ENCODE measurements at places on chromosomes 11 and 22.

DNA sequence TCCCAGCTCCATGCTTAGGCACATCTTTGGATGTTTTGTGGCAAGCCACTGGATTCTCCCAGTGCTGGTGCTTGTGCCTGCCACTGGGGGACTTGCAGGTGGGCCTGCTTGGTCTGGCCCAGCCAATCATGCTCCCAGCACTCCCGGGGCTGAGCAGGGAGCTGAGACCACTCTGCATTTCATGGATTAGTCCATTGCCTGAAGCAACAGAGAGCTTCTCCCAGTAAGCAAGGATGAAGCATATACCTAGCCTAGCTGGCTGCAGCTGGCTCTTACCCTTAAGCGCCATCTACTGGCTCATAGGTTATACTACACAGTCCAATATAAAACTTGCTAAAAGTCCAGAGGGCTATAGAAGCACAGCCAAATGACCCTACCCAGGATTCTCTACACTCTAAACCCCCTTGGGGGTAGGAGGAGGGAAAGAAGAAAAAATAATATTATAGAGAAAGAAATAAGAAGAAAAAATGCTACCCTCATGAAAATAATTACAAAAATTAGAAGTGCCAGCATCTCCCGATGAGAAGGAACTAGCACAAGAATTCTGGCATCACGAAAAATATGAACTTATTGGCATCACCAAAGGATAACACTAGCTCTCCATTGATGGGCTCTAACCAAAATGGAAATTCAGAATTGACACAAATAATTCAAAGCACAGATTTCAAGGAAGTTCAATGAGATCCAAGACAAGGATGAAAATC is 275.3 kb downstream of the C11orf87 start:
- no peak for DNase-seq

DNA sequence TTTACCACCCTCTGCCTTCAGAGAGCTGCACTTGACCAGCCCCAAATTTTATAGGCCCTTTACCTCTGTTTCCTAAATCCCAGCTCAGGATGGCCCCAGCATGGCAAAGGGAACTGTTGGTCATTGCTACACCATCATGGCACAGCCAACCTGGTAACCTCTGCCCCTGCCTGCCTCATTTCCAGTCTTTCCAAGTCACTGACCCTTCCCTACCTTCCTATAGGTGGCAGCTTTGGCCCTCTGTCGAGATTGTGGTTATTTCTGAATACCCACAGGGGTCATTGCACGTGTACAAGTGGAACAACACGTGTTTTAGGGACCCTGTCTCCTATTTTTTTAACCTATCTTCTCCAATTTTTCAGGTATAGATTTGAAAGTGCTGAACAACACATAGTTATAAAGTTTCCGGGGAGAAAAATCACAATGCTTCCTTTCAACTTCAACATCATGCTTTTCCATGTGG is 2.8 kb downstream of the GALNT18 start:
- no peak for DNase-seq

- DNase-seq: peak; percentile 49
Observed at GRCh38 chr22:46734830-46735453, 3.1 kb downstream of the CERK start.

DNA sequence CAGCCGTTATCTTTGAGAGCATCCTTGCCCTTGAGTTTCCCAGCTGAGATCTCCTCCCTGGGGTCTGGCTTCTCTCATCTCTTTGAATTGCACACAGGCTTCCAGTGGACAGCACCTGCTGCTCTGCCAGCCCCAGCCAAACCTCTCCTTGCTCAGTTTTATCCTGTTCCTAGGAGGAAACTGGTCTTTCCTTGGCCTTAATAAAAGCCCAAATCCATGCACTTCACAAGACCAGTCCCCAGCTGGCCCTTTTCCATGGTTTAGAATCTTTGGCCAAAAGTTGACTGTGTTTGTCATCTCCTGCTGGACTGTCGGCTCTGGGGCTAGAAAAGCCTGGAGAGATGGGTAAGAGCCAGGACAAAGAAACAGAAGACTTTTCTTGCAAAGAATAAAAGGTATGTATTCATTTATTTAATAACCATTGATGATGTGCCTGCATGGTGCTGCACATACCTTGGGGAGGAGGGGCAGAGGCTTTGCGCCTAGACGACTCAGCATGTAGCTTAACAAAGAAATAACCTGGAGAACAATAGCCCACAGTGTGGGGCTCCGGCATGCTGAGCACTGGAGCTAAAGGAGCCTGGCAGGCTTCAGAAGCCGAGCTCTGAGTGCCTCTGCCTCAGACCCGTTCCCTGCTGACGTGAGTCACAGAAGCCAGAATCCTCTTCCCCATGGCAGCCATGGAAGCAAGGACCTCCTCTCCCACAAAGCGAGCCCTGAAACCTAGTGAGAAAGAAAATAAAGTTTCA is 319.3 kb upstream of the B3GAT1 start:
- no peak for DNase-seq

DNA sequence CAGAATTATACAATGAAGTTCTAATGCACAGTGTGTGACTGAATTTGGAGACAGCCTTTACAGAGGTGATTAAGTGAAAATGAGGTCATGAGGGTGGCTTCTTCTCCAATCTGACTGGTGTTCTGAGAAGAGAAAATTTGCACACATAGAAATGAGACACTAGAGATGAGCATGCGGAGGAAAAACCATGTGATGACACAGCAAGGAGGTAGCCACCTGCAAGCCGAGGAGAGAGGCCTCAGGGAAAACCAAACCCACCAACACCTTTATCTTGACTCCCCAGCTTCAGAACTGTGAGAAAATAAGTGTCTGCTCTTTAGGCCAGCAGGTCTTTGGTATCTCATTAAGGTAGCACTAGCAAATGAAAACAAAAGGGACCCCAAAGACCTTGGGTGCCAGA is 93.2 kb downstream of the GGTLC2 start:
- DNase-seq: no peak

DNA sequence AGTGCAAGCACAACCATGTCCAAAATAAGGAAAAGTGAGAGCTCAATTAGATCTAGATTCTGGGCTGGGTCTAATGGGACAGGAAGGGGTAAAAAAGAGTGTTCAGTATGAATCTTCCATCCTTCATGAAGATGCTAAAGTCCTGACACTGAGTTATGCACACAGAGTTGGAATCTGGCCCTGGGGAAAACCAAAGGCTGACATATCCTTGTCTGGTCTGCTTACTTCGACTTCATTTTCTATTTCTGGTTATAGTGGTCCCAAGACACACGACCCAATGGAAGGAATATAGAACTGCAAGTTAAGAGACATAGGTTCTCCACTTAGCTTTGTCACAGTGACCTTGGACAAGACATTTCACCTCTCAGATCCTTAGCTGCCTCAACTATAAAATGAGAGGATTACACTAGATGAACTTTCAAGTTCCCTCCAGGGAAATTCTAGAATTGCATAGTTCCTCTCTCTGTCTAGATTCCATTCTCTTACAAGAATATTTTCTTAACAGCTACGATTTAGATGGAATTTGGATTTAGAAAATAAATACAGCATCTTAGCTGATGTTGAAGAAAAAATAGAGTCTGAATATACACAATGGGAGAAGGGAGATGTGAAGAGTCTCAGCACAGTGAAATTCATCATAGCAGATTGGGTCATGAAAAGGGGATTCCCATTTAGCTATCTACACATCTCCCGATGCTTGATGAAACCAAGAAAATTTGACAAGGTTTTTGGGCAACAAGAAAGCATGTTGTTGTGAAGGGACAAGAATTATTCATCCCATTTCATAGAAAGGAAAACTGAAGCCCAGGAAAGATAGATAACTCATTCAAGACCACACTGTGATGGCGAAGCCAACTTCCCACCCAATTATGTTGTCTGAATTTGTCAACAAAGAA is 3.3 kb downstream of the BLID start:
- no peak for DNase-seq

DNA sequence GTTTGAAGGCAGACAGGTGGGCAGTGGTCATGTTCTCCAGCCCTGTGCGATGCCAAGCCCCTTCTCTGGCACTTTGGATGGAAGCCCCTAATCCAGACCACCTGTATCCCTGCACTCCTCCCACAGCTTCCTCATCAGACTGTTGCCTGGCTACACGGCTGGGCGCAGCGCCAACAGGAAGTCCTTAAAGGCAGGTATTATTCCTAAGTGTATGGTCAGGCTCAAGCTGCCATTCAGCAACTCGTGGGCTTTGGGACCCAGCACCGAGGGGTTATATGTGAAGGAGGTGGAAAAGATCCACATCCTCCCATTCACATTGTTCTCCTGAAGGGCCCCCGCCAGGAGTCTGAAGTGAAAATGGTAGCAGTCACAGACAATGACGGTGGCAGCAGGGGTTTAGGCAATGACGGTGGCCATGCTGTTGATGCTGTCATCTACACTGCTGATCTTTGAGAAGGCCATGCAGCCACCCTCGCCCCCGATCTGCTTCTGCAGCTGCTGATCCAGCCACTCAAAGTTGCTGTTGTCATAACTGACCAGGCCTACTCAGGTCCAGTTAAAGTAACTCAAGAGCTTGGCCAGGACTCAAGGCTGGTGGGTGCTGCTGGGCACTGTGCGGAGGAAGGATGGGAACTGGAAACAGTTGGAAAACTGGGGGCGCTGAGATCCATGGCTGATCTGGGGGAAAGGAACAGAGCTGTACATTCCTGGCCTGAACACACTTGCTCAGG is 27.7 kb downstream of the OR6Q1 start:
- no peak for DNase-seq

DNA sequence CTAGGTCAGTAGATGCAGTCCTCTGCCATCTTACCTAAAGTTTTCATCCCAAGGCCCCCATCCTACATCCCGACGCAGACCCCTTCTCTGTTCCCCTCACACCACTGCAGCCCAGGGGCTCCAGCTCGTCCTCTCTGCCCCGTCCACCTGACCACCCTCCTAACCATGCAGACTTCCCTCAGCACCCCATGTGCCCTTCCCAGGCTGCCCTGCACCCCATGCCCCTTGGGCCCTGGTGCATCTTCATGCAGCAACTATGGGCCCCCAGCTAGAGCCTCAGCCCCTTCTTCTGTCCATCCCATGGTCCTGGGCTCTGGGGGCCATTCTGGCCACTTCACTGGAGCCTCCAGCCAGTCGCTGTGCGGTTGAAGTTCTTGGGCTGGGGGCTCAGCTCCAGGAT is 2.9 kb downstream of the PRR33 start:
- no peak for DNase-seq

- DNase-seq: no peak
Observed at GRCh38 chr11:60875366-60876167, 8.2 kb downstream of the ZP1 start.

- DNase-seq: no peak
Observed at GRCh38 chr22:17194213-17194612, 25.0 kb downstream of the ADA2 start.

DNA sequence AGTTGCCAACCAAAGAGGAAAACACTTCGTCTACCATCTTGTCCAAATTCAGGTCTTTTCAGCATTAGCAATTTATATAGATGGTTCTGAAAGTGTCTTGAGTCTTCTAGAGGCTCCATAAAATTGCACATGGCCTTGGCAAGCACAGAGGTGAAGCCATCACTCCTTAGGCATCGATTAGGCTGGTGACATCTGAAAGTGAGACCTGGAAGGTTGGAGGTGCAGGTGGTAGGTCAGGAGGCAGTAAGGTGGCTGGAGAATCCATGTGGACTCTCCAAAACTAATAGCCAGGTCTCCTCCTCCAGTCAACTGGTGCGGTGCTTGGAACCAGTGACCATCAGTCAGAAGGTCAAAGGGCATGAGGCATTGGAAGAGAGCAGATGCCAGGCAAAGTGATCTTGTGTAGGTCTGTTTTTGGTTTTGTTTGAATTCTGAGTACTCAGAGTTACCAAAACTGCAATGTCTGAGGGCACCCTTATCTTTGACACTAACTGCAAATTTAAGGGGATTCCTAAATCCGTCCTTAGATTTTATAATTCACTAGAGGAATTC is 6.6 kb upstream of the APOL2 start:
- DNase-seq: no peak

DNA sequence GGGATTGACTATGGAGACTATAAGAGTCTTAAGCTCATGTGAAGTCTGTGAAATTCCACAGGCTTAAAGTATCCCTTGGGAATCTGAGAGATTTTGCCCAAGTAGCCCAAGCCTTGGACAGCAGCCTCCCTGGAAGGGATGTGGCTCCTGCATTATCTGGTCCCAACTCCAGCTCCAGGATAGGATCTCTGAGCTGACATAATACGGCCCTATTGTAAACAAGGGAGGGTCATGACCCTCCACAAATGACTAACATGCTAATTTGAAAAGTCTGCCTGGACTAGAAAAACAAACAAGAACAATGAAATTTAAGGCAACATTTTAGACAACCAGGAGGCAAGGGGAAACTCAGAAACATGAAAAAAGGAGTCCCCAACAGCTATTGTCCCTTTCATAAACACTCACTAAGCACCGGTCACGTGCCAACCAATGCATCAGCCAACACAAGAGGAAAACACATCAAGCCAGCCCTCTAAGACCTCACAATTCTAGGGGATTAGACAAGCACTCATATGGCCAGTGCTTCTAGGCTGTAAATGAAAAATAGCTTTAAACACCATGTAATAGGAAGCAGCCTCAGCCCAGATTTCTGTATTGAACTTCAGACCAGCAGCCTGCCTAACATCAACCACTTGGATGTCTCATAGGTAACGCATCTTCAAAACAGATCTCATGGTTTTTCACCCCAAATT is 101.2 kb upstream of the TIMP3 start:
- no peak for DNase-seq

DNA sequence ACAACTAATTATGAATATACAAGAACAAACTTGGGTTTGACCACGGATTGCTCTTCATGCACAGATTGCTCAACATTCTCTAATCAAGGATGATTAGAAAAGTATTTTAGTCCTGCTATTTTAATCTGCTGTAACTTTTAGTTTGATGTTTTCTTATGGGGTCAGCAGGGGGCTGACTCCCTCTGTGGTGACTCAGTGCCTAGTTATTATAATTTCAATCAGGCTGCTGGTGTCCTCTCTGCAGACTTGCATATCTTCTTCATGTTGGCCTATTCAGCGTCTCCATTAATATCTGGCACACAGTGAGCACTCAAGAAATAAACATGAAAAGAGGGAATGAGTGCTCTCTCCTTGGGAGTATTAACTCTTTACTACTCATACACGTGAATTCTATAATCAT is 223.8 kb upstream of the DDI1 start:
- DNase-seq: no peak

DNA sequence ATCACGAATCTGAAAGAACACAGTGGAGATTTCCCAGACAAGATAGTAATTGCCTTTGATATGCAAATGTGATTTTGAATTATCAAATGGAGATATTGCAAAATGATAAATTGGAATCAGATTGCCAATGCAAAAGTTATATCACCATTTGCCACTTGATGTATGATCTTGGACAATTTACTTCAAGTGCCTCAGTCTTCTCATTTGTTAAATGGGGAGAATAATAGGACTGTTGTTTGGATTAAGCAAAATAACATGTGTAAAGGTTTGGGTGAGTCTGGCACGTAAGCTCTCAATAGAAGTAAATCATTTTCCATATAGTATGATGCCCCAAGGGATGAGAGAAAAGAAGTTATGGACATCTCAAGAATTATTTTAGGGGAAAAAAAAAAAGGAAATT is 7.9 kb upstream of the PHF21A start:
- DNase-seq: no peak

DNA sequence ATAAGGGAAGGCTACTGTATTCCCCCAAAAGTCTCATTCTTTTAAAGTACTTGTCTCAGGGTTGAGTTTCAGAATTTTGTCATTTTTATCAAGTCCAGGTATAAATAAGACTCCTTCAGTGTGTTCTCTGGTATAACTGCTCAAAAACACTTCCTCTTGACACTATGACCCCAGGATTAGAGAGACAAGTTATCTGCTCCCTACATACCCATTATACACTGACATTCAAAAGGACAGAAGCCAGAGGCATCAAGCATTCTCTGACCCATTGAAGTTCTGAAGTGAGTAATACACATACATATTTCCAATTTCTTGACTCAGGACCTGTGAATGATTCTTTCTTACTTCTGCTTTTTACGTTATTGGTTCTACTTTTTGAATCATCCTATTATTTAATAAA is 447.8 kb upstream of the CNTN5 start:
- no peak for DNase-seq

All from stimulated activated CD4-positive, alpha-beta T cell treated with anti-CD3 and anti-CD28 coated beads, TNF-alpha, amount 100 ng/mL, for 24 hours (primary cell).